ENCODE measurements at places on chromosomes 2 and 18.

DNA sequence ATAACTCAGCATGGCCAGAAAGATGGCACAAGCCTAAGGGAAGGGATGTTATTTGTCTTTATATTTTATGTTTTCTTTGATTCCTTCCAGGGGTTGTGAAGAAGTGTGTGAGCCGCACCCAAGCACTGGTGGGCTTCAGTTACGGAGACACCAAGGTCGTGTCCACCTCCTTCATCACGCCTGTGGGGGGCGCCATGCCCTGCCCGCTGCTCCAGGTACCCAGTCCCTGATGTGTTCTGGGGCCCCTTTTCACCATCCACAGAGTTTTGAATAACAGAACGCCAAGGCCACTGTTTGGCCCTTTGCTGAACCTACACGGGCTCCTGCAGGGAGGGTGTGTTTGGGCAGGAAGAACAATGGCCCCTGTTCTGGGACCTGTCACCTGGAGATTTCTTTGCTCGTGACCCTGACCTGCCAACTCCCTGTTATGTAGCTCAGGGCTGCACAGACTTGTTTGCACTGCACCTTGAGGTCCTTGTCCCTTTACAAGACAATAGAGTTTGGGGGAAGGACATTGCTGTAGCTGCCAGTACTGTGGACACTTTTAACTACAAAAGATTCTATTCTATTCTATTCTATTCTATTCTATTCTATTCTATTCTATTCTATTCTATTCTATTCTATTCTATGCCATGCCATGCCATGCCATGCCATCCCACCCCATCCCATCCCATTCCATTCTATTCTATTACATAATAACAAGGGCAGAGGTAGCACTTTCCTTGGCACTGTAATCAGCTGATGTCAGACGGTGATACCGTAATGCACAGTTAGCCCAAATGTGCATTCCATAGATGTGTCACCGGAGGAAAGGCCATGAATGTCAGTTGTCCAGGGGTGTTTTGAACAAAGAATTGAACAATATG is 48.2 kb upstream of the CNGA3 start:
- no peak for DNase-seq

GRCh38 chr2:238108423-238109183 is 8.5 kb downstream of the ESPNL start:
- DNase-seq: no peak

- DNase-seq: no peak
Measured at GRCh38 chr18:21168880-21169279, 57.3 kb upstream of the ROCK1 start.

GRCh38 chr2:174785481-174785880 is 21.2 kb upstream of the CHRNA1 start:
- DNase-seq: no peak

DNA sequence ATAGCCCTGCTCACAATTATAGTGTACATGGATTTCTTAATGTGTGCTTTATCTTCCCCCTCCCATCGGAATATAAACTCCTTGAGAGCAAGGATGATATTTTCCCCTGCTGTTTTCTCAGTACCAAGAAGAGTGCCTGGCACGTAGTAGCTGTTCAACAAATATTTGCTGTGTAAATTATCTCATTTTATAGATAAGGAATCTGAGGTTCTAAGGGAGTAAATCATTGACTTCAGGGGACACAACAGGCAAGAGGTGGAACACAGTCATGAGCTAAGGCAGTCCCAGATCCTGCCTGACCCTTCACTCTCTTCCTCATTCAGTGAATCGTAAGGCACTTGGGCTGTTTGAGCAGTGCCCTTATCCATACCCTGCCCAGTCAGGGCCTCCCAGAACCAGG is 187.3 kb upstream of the TNP1 start:
- DNase-seq: no peak

GRCh38 chr18:58088691-58089065 is 44.7 kb downstream of the NEDD4L start:
- no peak for DNase-seq

DNA sequence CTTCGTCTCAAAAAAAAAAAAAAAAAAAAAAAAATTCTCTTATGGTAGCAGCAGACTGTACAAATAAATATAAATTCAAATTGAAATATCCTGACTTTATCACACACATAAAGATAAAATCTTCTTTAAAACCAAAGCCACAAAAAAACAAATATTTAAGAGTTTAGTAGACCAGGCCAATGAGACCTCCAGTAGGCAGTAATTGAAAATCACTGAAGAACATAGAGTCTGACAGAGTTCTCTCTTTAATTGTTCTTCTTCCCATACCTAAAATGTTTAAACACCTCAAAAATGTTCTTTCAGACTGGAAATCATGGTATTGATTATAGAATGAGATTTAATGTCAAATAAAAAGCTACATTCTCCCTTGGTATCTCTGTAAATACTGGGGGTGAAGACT is 20.8 kb downstream of the PRPF40A start:
- no peak for DNase-seq

Data from MV-4-11 (cell line).